ENCODE measurements at places on chromosomes 7 and 10.

- DNase-seq = no peak
These were observed 1.3 kb upstream of the YWHAG start for GRCh38 chr7:76359978-76360638.

DNA sequence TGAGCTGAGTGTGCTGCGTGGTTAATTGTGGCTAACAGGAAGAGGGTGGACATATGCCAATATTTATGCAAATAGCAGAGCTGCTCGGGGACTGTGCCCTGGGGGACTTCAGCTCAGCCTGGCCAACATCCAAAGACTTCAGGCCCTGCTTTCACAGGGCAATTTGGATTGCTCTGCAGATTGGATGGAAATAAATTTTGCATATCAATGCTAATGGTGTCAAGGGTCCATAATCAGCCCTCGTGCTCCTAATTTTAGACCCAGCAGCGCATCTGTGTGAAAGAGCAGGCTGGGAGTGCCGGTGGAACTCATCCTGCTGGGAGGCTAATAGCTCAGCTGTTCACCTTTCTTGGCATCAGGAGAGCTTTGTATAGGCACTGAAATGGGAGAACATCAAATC is 270.1 kb downstream of the TCERG1L start:
- DNase-seq = no peak

GRCh38 chr10:126565441-126565840 is 105.1 kb downstream of the C10orf90 start:
- DNase-seq = no peak

DNA sequence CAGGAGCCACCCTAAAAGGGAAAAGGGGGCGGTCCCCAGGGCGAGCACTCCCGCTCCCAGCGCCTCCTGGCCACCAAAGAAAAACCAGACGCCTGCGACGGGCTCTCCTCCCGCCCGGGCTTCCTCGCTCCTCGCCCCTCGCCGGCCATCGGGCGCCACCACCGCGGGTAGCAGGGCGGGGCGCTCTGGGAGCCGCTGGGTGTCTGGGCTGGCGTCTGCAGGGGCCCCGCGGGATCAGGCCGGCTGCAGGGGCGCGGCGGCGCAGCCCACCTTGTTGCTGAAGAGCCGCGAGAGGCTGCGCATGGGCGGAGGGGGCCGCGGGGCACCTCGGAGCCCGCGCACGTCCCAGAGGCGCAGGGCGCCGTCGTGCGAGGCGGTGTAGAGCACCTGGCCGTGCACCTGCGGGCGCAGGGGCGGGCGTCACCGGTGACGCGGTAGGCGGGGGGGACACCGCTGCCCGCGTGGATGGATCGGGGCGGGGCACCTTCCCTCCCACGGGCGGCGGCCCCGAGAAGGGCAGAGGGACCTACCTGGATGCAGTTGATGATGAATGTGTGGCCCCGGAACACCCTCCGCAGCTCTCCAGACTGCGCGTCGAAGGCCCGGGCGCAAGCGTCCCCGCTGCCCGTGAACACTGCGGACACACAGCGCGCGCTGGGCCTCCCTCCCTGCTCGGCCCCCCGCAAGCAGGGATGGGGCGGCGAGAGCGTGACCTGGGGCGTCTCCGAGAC is 28.3 kb downstream of the WDR86 start:
- DNase-seq = no peak

- no peak for DNase-seq
These were observed 20.5 kb upstream of the FAM13C start for GRCh38 chr10:59382831-59383295.

- DNase-seq = no peak
These were observed 9.5 kb upstream of the ARID5B start for GRCh38 chr10:61891906-61892585.

DNA sequence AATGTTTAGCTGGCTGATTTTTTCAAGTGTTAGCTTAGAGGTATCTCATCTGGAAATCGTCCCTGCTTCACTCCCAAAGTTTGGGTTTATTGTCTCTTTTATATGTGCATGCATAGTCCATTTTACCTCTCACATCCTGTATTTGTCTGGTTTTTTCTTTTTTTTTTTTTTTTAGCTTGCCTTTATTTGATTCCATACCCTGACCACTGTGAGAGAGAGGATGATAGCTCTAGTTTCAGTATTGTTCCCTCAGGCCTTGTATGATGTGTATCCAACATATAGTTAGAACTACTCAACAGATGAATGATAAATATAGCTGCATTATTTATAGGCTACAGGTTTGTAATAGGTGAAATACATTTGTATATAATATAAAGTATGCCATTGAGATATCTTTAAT is 29.9 kb downstream of the PCGF5 start:
- no peak for DNase-seq

- no peak for DNase-seq
These were observed 32.4 kb downstream of the NKX6-2 start for GRCh38 chr10:132753596-132753995.

GRCh38 chr10:18497806-18498369 is 153.5 kb downstream of the NSUN6 start:
- no peak for DNase-seq

DNA sequence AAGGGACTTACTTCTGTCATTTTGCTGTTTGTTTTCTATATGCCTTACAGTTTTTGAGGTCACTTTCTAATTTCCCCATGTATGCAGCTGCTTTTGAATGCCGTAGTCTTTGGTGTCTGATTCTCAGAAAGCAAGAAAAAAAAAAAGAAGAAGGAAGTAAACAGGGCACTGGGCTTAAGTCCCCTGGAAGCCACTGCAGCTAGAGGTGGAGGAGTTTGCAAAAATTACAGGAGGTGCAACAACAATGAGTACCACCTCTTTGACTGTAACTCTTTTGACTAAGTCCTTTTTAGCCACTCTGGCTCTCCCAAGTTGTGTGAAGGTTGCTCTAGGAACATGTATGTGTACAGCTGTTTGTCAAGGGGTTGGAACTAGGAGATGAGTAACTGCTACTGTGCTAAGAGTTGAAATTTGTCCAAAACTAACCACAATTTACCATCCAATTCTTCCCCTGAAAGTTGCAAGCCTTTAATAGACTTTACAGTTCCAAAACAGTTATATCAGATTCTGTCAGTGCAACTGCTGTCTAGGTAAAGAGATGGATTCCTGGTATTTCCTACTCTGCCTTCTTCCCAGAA is 588.0 kb upstream of the LRRN3 start:
- DNase-seq = no peak

- DNase-seq = peak; percentile 14
These were observed 914 bp downstream of the SDHAF3 start for GRCh38 chr7:97118306-97118917.

- no peak for DNase-seq
These were observed 87.6 kb upstream of the IL6 start for GRCh38 chr7:22639396-22639795.

DNA sequence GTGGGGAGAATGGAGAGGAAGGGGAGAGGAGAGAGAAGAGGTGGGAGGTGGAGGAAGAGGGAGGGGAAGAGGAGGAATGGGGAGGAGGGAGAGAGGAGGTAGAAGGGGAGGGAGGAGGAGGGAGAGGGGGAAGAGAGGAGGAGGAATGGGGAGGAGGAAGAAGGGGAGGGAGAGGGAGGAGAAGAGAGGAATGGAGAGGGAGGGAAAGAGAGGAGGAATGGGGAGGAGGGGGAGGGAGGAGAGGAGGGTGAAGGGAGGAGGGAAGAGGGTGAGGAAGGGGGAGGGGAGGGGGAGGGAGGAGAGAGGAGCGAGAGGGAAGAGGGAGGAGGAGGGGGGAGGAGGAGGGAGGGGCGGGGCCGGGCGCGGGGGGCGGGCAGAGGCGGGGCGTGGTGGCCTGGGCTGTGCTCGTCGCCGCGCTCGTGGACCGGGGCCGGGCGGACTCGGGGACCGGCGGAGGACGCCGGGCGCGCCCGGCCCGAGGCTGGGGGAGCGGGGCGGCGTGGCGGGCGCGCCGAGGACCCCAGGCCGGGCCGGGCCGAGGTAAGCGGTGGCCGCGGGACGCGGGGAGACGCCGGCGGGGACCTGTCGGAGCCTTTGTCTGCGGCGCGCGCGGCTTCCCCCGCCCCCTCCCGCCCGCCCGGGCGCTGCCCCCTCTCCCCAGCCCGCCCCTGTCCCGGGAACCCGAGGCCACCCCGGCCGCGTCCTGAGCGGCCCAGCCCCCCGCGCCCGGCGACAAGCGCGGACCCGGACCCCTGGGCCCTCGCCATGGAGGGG is at the start of gene SLC29A4:
Gene SLC29A4, plus strand, starts transcription at position 401 of the 774 bp plus-strand sequence. CDS start 4,874 bp downstream, outside the sequence.
- DNase-seq = no peak

Measured in NCI-H1092 treated with DMSO at 0.1 percent for 48 hours (cell line).